C1 segment of cervical spinal cord (tissue), 14 donors: ENCODE measurements at places on chromosomes 11 and 22.

DNA sequence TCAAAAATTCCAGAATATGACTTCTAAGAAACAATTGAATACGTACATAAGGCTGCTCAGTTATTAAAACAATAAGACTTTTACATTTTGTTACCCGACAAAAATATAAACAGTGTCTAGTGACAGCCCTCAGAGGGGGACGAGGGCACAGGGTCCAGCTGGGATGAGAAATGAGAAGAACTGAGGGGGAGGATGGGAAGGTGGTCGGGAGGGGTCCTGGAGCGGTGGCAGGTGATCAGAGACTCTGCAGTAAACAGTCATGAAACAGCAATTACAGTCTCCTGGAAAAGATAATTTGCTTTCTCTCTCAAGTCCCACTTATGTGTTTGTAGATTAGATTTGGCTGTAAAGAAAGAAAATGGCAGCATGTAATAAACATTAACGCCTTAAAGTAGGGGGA, 56.0 kb downstream of the PACSIN2 start:
- no peak for DNase-seq

DNA sequence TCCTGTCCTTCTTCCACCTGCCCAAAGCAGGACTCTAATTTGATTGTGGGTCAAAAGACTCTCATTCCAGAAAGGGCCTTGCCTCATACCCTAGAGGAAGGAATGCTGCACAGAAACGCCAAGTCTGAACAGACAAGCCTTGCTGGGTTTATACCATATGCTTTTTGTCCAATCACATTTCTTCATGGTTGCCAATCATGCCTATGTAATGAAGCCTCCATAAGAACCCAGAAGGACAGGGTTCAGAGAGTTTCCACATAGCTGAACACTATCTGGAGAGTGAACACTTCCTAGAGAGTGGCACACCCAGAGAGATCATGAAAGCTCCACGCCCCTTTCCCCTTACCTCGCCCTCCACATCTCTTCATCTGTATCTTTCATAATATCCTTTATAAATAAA, 4.8 kb upstream of the SAA2 start:
- DNase-seq = no peak

DNA sequence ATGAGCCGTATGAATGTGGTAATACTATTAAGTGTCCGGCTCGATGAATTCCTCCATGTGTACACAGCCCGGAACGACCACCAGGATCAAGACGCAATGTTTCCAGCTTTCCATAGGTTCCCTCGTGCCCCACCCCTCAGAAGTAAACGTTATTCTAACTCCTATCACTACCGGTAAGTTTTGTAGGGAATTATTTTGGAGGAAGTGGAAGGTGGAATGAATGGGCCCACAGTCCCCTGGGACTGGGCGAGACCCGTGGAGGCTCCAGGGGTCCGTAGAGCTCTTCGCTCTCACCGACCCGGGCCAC, 720 bp upstream of the FAR1 start:
- DNase-seq = no peak

- no peak for DNase-seq
These were observed 353.2 kb upstream of the TENM4 start for GRCh38 chr11:79794057-79794456.

DNA sequence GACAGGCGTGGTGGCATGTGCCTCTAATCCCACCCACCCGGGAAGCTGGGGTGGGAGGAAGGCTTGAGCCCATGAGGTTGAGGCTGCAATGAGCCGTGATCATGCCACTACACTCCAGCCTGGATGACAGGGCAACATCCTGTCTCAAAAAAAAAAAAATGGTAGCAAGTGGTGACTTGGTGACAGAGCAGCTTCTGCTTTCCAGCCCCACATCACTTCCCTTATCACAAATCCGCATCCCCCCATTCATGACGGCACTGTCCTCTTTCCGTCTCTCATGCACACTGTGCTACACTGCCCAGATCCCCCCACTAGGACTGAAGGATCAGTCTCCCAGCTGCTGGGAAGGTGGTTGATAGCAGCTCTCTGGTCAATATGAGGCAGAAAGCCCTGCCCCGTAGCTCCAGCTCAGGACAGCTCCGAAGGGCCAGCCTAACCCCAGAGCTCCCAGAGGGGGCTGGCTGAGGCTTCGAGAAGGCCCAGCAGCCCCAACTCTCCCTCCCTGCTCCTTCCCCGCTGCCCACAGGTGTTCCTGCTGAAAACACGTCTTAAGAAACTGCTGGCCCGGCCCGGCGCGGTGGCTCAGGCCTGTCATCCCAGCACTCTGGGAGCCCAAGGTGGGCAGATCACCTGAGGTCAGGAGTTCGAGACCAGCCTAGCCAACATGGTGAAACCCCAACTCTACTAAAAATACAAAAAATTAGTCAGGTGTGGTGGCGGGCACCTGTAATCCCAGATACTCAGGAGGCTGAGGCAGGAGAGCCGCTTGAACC, 15.9 kb downstream of the PGA5 start:
- no peak for DNase-seq

DNA sequence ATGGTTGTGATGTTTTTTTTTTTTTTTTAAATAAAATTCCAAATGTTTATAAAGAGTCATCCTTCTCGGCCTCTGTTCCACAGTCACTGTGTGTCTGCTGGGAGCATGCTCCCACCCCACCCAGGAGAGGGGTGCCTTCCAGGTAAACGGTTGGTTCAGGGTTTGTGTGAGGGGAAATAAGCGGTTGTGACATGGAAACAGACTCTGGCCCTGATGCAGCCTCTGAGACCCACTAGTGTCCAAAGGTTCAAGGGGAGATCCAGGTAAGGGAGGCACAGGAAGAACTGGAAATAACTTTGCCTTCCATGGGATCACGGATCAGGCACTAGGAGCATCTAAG, 6.0 kb upstream of the GAS2L1 start:
- DNase-seq = no peak

GRCh38 chr22:35892192-35892591, 136.4 kb downstream of the RBFOX2 start:
- no peak for DNase-seq

DNA sequence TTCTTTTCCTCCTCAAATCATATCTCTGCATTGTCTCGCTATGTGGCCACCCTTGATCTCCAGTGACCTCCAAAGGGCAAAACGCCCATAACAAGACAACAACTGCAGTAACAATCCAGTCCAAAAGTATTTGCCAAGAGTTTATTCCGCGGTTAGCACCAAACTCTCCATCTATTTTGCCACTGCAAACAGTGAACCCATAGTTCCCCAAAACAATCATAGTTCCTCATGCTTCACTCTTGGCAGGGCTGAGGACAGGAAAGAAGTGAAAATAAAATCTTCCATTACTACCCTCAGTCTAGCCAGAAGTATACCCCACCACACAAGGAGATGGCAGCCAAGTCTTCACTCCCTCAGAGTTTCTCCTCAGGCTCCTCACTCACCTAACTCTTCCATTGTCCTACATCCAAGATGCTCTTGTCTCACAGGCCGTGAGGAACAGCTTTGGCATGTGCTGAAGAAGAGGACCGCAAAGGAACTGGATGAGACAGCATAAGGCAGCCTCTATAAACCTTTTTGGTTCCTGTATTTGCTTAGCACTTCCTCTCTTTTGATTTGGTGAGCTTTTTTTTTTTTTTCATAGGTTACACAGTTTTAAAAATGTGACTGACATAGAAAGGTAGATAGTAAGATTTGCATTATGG, at the start of gene LPXN:
TSS of gene LPXN (minus strand) at position 480 of the 644 bp plus-strand sequence. CDS start at position 396, 84 bp downstream.
- DNase-seq = peak; percentile 36

- no peak for DNase-seq
These were observed 57.8 kb upstream of the ARHGAP32 start for GRCh38 chr11:129249923-129250322.

DNA sequence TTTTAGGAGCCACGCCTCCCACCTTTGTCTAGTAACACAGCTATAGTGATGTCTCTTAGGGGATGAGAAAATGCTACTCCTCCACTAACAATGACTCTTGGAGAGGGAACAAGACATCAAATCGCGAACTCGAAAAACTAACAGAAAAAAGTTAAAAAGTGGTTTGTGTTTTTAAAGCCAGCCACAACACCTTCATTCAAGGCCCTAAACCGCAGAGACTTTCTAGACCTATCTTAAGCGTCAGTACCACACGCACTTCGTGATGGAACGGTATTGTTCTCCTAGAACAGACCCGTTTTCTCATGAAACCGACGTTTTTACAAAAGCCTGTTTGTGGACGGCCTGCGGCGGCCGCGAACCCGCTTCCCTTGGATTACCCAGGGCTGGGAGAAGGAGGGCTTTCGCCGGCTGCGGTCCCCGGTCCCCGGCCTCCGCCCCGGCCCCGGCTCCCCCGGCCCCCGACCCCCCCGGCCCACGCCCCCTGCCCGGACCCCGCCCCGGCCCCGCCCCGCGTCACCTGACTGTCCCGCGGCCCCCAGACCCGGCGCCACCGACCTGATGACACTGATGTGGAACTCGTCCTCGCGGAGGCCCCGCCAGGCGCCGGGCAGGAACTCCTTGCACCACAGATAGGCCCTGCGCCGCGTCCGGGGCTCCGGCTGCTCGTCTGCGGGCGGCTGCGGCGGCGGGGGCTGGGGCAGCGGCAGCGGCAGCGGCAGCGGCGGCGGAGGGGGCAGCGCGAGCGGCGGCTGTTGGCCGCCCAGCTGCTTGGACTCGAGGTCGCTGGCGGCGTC, 718 bp downstream of the CHKA start:
- peak; percentile 60 for DNase-seq

DNA sequence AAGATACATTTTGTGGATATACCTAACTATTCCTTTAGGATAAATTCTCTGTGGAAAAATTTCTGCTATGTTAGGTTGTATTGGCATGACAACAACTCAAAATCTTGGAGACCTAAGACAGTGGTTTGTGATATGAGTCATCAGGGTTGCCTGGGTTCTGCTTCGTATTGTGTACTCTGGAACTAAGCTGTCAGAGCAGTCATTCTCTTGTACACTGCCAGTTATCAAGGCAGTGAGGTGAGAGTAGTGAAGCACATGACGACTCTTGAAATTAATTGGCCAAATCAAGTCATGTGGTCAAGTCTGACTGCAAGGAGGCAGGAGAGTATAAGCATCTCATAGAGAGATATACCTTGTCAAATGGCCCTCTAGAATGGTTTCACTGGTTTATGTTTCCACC, 104.4 kb downstream of the FANCF start:
- no peak for DNase-seq

GRCh38 chr11:119694334-119694733, 34.7 kb downstream of the NECTIN1 start:
- DNase-seq = no peak

DNA sequence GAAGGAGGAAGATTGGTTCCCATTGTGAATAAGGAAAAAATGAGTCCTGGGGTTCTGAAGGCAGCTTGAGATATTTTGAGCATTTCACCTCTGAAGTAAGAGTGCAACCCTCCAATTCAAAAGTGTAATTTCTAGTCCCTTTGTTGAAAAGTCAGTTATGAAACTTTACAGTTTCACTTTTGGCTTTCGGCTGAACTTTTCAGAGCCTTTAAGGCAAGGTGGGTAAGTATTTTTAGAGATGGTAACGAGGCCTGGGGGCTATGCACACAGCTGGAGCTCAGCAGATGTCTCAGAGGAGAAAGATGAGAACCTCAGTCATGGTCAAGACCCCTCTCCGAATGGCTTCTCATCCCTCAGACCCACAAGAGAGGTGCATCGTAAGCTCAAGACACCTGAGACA, 267.6 kb downstream of the KIRREL3 start:
- DNase-seq = no peak

- no peak for DNase-seq
These were observed 131.6 kb downstream of the MN1 start for GRCh38 chr22:27669798-27670599.

DNA sequence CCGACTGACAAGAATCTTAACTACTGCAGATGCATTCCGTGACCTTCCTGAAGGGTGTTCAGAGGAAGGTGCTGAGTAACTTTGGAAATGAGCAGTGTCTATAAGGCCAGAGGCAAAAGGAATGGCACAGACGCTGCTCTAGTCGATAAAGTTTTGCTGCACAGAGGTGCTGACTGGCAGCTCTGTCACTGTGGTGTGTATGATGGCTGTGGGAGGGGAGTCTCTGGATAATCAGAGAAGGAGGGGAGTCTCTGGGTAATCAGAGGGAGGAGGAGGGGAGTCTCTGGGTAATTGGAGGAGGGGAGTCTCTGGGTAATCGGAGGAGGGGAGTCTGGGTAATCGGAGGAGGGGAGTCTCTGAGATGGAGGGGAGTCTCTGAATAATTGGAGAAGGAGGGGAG, 18.4 kb downstream of the PTDSS2 start:
- DNase-seq = no peak

DNA sequence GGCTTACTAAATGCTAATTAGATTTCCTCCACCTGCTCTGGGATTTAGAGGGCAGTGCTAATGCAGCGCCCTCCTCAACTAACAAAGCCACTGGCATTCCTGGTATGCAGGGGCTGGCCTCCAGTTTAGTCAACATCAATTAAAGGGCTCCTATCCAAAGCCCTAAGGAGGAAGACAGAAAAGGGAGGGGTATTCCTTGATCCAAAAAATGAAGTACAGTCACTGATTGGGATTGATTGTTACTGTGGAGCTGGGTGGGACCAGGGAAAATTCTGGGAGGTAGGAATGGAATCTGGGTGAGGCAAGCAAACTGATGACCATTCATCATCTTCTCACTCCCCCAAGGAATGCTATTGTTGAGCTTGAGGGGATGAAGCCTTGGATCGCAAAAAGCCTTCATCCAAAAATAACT, 52.2 kb downstream of the GAB2 start:
- no peak for DNase-seq

DNA sequence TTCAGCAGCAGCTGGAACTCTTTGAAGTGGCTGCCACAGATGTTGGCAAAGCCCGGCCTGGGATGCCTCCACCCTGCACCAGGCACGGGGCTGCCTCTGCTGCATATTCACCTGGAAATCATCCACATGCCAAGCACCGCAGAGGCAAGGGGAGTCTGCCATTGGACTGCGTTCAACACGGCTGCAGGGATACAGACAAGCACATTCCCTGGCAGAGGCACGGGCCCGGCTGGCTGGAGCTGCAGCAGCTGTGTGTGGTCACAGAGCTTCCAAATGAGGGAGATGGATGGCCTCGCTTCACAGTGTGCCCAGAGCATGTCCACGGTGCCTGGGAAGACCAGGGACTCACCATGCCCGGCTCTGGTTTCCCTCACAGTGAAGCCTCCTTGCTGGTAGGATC, 1378.9 kb downstream of the TBC1D22A start:
- no peak for DNase-seq

GRCh38 chr11:10637731-10638151, 55.8 kb downstream of the IRAG1 start:
- DNase-seq = no peak

GRCh38 chr11:65485920-65486219, 13.0 kb upstream of the MALAT1 start:
- DNase-seq = no peak

- DNase-seq = no peak
These were observed 22.9 kb upstream of the MRPL17 start for GRCh38 chr11:6705905-6706535.
